ENCODE measurements at places on chromosomes 3 and 15.

GRCh38 chr3:197734667-197735318 lies 1.9 kb downstream of the RUBCN start:
- no peak for DNase-seq

- no peak for DNase-seq
These were observed 21.9 kb upstream of the EHD4 start for GRCh38 chr15:41994171-41994650.

DNA sequence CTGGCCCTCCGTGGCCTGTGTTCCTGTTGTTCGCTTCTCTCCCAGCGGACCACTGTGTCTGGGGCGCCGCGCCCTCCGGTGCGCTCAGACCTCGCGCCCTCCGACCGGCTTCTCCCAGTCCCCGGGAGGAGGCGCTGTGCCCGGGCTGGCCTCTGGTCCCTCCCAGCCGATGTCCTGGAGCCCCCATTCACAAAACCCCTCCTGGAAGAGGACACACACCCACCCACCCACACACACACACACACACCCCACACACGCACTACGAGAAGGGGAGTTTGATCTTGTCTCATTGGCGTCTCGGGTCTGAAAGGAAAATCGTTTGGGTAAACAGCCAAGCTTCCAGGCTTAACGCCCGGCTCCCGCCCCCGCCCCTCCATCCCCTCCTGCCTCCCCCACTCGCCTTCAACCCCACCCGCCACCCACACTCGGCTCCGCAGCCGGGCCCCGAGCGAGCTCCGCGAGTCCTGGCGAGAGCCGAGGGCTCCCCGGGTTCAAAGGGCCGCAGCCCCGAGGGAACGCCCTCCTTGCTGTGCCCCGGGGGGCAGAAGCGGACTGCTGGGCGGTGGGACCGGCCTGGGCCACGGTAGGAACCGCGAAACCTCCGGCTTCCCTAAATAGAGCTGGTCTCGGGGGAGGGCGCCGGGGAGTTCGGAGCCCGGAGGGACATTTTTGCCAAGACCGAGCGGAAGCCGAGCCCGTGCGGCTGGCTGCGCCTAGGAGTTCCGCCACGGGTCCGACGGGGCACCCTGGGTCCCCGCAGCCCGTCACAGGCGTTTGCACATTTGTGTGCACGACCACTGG lies 23.6 kb downstream of the NR2F2 start:
- no peak for DNase-seq

DNA sequence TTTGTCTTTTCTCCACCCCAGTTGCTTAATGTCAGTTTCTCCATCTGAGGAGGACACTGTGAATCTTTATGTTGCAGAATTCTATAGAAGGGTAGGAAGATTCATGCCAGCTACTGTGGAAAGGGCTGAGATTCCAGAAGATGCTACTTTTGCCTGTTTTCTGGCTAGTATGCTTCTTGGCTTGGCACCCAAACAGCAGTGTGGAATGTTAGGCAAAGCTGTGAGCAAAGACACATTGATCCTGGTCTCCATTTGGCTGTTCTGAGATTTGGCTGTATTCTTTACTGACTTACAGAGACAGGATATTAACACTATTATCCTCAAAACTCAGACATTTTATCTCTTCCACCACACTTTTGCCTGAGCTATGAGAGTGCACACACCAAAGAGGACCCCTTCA lies 39.3 kb downstream of the PDHB start:
- no peak for DNase-seq

DNA sequence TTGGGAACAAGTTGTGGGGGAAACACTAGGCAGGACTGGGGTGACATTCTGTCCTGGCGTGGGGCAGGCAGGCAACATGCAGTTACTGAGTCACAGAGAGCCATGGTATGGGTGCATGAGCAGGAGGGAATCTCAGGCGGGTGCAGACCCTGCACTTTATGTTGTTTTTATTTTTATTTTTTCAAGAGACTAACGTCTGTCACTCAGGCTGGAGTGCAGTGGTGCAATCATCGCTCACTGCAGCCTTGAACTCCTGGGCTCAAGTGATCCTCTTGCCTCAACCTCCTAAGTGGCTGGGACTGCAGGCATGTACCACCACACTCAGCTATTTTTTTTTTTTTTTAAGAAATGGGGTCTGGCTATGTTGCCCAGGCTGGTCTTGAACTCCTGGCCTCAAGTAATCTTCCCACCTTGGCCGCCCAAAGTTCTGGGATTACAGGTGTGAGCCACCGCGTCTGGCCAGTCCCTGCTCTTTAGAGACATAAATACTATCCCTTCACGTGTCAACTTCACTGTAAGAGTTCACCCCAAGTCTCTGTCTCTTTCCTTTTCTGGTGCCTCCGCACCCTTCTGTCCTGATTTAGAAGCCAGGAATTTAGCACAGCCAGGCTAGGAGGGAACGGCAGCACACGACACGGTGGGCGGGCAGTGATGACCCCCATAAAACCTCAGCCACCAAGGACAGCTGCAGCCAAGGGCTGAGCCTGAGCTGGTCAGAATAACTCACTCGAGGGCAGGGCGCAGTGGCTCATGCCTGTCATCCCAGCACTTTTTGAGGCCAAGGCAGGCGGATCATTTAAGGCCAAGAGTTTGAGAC lies 72.8 kb upstream of the IQSEC1 start:
- DNase-seq = no peak

- DNase-seq = no peak
These were observed 372.0 kb upstream of the ATP10A start for GRCh38 chr15:26234976-26235767.

DNA sequence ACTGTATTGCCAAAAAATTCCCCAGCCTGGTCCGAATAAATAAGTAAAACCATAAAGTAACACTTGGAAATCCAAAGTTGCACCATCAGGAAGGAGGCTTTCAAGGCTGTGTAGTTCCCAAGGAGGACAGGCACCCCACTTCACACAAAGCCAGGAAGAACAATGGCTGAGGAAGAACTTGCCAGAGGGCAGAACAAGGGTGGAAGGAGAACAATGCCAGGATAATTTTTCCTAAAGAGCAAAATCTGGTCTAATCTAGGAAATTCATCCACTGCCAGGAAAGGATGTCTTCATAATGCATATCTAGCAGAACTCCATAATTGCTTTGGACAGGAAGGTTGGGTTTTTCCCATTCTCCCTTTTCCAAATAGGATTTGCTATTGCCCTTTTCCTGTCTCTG lies 15.7 kb upstream of the ARID3B start:
- DNase-seq = no peak

DNA sequence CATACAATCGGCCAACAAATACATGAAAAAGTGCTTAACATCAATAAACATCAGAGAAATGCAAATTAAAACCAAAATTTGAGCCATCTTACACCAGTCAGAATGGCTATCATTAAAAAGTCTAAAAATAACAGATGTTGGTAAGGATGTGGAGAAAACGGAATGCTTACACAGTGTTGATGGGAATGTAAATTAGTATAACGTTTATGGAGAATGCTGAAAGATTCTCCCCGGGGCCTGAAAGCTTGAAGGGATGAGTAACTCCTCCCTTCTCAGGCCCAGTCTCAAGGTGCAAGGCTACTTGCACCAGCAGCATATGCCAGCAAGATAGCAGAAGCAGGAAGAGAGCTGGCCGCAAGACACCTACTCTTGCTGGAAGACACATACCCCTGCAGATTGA lies 123.7 kb upstream of the NLGN1 start:
- no peak for DNase-seq

DNA sequence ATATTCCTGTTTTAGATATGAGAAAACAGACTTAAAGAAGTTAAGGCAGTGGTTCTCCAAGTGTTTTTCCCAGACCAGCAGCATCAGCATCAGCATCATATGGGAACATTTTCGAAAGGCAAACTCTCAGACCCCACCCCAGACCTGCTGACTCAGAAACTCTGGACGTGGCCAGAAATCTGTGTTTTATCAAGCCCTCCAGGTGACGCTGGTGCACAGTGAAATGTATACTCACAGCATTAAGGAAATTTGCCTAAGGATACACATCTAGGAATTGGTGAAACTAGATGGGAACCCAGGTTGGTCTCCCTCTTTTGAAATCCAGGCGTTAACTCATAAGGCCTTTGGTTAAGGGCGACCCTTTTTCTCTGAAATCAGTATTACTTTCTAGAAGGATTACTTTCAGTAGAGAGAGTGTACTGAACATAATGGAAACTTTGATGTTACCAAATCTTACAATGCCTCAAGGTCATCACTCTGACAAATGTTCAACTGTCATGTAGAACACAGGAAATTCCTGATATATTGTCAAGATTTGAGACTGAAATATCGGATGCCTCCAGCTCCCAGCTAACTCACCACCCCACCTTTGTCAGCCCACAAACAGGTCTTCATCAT lies 910.2 kb downstream of the ROBO1 start:
- no peak for DNase-seq

GRCh38 chr15:68553994-68554720 lies 24.6 kb upstream of the CORO2B start:
- no peak for DNase-seq

DNA sequence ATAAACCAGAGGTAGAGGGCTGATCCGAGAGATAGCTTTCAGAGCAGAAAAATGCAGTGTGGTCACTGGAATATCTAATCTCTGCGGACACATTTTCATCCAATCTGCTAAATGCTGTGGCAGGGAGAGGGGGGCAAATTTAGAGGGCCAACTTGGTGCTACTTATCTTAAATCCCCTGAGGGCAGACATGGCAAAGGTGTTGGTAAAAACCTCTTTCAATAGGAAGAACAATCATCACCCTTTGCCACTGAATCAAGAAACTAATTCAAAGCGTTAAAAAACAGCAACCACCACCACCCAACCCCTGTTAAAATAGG lies 152.9 kb downstream of the MECOM start:
- DNase-seq = no peak

GRCh38 chr3:62672988-62673313 lies 202.3 kb downstream of the CADPS start:
- no peak for DNase-seq

- DNase-seq = no peak
These were observed 62.5 kb upstream of the MLF1 start for GRCh38 chr3:158508481-158508880.

DNA sequence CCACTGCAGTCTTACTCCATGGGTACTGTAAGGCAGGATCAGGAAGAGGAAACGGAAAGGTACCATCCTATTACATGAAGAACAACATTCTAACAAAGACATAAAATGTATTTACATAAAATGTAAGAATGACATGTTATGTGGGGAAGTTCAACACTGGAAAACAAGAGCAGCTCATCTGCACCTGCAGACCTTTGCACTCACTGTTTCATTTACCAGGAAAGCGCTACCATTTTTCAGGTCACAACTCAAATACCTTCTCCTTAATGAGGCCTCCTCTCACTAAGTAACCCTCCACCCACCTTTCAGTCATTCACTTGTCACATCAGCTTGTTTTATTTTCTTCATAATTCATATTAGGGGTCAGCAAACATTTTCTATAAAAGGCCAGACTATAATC lies 2.6 kb downstream of the TMCC1 start:
- no peak for DNase-seq

GRCh38 chr15:67165254-67166253 lies 88.9 kb downstream of the AAGAB start:
- no peak for DNase-seq

DNA sequence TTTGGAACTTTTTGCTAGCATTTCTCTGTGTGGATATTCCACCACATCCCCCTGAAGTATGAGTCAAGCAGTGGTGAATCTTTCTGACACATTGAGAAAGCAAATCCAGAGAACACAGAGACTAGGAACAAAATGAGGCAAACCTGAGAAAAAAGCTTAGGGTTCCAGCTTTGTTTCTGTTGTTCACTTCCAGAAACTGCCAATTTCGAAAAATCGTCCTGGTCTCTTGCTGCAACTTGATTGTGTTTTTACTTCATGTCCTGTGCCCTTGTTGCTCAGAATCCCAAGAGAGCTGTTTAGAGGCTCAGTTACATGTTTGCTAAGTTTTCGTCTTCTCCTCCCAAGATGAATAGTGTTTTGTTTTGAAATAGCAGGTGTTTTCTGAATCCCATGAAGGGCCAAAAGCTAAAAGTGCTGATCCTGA lies 13.7 kb downstream of the MAP2K1 start:
- no peak for DNase-seq
